ENCODE measurements at places on chromosomes 16 and 17.

DNA sequence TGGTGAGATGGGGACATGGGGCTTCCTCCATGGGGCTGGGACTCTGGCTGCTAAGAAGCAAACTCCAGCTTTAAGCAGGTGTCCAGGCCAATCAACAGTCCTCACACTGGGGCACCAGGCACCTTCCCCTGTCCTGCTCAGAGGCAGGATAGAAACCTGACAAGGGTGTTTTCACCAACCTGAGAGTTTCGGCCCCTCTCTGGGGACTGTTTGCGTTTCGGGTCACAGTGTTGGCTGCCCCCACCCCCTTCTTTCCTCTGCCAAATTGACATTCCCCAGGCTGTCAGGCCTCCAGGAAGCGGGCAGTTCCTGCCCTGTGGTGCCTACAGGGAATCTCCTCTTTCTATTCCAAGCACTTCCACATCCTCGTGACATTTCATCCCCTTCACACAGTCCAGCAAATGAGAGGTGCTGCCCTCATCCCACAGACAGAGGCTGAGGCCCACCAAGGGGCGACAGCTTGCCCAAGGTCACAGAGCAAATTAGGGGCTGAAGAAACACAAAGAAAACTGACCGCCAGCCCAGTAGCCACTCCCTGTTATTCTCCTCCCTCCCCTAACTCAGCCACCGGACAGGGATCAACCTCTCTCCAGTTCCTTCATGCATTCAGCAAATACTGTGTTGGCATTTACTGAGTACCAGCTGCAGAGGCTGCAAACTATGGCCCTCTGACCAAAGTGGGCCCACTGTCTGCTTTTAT lies 38.0 kb downstream of the MMP15 start:
- DNase-seq: no peak

DNA sequence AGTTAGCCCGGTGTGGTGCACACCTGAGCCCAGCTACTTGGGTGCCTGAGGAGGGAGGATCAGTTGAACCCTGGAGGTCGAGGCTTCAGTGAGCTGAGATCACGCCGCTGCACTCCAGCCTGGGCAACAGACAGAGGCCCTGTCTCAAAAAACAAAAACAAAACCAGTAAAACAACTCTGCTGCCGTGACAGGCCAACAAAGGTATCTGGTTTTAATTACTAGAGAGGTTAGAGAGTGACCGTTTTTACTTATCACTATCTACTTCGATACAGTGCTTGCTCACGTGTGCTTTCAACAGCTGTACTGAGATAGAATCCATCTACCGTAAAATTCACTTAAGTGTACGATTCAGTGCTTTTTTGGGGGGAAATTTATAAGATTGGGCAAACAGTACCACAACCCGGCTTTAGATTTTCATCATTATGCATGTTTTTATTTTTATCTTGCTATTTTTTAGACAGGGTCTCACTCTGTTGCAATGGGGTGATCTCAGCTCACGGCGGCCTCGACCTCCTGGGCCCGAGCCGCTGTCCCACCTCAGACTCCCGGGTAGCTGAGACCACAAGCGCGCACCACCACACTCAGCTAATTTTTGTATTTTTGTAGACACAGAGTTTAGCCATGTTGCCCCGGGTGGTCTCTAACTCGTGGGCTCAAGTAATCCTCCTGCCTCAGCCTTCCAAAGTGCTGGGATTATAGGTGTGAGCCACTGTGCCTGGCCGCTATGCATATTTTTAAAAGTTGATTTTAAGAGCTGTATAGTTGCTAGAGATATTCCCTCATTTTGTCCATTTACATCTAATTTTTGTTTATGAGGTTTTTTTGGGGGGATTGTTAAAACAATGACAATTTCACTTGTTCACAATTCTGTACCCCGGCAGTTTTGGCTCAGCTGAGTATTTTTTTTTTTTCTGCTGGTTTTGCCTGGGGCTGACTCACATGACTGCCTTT lies 30.9 kb downstream of the SERPINF1 start:
- no peak for DNase-seq

DNA sequence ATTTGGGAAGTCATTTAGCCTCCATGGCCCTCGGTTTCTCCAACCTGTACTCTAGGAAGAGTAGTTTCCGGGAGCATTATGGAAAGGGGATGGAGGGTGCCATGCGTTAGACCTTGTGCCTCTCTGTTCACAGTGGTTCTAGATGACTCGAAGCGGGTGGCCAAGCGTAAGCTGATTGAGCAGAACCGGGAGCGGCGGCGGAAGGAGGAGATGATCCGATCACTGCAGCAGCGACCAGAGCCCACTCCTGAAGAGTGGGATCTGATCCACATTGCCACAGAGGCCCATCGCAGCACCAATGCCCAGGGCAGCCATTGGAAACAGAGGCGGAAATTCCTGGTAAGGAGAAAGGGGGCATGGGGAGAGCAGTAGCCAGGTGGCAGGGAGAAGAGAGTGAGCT lies 15.9 kb downstream of the NR1D1 start:
- no peak for DNase-seq

GRCh38 chr17:80491478-80492342 lies 15.3 kb upstream of the NPTX1 start:
- DNase-seq: no peak

DNA sequence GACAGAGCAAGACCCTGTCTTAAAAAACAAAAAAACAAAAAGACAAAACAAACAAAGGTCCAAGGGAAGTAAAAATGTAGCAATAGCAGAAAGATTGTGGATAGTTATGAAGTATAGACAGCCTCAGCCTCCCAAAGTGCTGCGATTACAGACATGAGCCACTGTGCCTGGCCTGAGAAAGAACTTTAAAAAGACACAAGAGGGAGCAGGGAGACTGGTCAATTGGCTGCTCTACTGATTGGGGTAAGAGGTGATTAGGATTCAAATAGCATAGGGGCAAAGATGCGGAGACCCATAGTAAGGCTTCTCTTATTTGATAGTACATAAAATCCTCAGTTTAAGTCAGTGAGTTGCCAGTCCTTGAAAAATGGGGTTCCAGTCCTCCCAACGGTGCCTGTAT lies 518.2 kb upstream of the GOT2 start:
- DNase-seq: no peak

GRCh38 chr17:8835106-8835505 lies 32.4 kb downstream of the PIK3R6 start:
- DNase-seq: no peak

DNA sequence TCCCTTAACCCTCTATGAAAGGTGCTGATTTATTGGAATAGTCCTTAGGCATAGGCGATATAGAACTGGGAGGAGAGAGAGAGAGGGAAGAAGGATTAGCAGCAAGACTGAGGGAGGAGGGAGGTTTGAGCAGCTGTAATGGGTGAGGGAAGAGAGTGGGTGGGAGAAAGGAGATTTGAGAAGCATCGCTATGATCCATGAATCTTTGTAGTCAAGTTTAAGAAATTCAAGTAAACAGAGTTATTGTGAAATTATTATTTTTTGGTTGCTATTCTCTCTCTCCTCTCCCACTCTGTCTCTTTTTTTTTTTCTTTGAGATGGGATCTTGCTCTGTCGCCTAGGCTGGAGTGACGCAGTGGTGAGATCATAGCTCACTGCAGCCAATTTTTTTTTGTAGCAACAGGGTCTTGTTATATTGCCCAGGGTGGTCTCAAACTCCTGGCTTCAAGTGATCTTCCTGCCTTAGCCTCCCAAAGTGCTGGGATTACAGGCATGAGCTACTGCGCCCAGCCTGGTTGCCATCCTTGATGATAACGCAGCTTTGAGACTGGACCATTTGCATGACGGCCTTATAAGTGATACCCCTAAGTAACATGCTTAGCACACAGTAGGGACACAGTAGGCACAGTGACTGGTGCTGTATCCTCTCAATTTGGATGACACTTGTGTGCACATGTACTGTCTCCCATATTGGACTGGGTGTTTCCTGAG lies 21.0 kb upstream of the TNS4 start:
- no peak for DNase-seq

DNA sequence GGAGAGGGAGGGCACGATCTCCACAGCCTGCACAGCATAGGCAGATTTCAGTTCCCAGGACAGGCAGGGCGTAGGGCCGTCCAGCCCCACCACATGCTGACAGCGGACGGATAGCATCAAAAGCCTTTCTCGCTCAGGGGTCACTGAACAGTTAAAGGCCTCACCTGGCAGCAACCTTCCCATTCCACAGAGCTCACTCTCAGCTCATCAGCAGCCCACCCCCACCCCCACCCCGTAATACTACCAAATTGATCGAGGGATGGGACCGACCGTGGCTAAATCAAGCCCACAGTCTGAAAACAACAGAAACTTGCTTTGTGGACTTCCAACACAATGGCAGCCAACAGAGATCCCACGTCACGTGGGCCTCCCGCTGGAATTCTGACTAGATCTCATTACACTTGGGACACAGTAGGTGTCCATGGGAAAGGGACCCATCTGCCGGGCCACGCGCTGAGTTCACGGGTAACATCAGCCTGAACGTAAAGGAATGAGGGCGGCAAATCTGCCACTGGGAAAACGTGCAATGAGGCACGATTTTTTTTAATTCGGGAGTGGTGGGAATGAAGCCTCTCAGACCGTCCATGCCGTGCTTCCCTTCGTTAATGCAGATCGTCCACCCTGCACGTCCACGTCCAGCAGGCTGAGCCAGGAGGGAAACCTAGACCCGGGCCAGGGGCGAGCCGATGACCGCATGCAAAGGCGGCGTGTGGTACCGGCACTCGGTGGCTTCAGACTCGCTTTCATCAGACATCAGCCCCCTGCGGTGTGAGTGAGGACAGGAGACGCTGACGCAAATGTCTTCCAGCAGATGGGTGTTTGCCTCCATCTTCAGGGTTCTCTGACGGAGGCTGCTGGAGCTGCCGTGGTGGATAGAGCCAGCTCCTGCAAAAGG lies 92.1 kb downstream of the TBC1D16 start:
- no peak for DNase-seq

DNA sequence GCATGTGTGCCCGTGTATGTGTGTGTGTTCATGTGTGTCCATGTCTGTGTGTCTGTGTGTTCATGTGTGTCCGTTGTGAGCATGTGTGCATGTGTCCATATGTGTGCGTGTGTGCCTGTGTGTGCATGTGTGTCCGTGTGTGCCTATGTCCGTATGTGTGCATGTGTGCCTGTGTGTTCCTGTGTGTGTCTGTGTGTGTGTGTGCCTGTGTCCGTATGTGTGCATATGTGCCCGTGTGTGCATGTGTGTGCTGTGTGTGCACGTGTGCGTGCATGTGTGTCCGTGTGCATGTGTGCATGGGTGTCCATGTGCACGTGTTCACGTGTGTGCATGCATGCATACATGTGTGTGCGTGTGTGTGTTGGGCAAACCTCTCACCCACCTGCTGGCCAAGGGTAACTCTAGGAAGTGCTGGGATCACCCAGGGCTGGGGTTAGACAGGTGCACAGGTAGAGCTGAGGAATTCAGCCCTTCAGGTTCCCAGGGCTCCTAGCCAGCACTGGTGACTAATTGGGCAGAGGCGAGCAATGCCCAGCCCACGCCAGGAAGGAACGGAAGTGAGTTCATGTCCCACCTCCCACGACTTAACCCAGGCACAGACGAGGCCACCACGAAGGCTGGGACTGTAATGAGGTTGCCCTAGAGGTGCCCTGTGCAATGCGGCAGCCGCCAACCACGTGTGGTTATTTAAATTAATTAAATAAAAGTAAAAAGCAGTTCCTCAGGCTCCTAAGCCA lies 8.2 kb upstream of the CSNK1D start:
- no peak for DNase-seq

DNA sequence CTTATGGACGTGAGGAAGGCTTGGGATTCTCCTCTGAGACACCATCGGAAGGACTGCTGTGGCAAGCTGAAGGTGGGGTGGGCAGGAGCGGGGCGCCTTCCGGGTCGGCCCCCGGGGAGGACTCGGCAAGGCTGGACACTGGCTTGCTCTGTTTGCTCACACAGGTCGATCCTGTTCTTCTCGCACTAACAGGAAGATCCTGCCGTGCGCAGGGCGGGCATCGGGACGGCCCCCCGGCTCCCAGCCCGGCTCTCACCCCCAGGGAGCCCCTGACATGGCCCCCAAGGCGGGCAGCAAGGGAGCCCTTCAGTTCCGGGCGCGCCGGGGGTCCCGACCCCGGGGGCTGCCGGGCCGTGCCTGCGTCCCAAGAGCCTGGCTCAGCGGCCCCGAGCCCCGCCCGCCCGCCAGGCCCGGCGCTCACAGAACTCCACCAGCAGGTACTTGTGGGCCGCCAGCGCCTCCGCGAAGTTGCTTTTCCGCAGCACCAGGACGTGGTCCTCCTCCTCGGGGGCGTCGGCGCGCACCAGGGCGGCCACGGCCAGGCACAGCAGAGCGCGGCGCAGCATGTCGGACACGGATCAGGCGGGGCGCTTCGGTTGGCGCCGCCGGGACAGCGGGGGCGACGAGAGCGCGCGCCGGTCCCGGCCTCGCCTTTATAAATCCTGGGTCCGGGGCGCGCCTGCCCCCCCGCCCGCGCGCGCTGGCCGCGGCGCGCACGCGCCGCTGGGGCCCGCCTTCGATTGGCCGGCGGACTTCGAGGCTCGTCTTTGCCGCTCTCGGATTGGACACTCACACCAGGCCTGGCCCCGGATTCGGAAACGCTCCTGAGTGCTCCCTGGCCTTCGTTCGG lies at the start of gene P4HB:
TSS of gene P4HB (minus strand) at position 630 of the 850 bp plus-strand sequence. CDS start at position 566, 64 bp downstream.
- no peak for DNase-seq

DNA sequence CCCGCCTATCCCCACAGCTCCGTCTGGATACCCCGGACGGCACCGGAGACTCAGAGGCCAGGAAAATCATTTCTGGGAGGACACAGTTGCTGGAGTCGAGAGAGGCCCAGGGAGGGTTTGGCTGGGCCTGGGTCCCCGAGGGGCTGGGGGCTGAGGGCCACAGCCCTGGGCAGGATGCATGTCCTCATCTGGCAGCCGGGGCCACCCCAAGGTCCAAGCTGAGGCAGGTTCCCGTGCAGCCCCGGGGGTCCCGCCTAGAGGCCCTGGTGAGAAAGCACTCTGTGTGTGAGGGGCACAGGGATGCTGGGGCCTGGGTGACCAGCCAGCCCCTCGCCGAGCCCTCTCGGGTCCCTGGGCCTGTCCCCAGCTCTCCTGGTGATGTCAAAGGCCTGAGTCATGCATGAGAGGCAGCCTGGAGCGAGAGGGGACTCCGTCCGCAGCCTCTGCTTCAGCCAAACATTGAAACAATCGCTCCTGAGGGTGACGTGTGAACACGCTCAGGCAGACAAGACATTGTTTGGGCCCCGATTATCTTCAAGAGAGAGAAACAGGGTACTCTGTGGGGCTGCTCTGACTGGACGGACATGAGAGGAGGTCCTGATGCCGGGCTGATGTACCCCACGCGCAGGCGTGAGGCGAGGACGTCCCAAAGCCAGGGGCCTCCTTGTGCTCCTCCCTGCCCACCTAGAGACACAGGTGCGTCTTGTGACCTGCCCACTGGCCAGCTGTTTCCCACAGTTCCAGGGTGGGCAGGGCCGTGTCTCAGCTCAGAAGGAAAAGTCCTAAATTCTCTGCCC lies 25.8 kb upstream of the C1QTNF8 start:
- peak; percentile 5 for DNase-seq
